MV-4-11 (cell line): ENCODE measurements at places on chromosomes 16 and 17.

DNA sequence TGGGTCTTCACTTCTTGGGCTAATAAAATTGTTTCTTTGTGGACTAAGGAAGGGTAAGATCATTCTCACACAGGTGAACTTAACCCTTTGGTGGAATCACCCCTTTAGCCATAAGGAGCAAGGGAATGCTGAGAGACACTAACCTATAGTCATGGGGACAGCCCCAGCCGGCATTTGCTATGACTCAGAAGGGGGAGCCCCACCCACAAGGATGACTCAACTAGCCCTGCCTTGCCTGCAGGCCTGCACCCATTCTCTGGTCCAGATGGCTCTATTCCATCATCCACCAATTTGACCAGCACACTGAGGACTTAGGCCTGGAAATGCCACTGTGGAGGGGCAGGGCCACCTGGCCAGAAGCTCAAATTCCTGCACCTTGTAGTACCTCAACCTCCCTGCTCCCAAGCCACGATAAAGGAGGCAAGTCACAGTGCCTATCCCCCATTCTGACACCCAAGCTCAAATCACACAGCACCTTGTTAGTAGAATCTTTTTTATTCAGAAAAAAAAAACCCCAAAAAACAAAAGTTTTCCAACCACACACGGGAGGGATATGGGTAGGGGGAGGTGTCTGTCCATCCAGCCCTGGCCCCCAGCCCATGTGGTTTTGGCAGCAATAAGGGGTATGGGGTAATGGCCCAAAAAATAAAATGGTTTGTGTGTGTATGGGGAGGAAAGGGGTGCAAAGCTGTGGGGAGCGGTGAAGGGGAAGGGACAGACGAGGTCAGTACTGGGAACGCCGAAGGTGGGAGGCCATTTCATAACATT, 3.0 kb downstream of the PFN1 start:
- peak; percentile 80 for DNase-seq

DNA sequence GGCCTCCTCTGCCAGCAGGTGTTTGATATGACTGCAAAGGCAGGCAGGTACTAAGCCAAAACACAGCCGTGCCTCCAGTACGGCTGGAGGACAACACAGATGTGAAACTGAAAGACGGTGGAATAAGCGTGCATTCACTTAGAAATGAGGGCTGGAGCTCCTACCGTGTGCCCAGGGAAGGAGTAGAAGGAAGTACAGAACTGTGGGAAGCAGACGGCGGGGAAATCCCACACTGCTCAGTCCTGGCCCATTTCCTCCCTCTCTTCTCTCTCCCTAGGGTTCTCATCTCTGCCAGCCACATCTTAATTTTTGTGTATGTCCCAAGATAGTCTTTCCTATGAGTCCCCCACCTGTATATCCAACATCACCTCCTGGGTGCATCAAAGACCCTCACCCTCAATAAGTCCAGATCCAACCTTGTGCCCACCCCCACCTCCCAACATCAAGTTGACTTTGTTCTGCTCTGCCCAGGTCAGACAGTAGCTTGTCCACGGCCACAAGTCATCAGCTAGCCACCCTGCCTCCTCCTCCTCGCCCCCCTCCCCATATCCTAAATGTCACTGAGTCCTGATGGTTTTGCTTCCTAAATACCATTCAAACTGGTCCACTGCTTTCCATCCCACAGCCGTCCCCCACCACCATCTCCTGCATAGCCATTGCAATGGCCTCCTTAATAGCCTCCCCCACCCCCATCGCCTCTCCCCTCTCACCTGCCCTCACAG, 77.1 kb upstream of the RPL38 start:
- DNase-seq = no peak

DNA sequence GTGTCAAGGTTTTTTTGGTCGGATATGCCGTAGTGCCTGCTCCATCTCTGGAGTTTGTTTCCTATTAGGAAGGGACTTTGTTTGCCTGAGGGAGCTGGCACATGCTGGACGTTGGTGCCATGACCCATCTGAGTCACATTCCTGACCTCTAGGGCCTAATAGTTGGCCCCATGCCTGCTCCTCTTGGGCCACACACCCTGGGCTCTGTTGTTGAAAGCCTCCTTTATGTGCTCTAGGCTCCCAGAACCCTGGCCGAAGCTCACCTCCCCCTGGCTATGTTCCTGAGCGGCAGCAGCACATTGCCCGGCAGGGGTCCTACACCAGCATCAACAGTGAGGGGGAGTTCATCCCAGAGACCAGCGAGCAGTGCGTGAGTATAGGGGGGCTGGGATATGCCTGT, 18.4 kb downstream of the LIMD2 start:
- DNase-seq = no peak

DNA sequence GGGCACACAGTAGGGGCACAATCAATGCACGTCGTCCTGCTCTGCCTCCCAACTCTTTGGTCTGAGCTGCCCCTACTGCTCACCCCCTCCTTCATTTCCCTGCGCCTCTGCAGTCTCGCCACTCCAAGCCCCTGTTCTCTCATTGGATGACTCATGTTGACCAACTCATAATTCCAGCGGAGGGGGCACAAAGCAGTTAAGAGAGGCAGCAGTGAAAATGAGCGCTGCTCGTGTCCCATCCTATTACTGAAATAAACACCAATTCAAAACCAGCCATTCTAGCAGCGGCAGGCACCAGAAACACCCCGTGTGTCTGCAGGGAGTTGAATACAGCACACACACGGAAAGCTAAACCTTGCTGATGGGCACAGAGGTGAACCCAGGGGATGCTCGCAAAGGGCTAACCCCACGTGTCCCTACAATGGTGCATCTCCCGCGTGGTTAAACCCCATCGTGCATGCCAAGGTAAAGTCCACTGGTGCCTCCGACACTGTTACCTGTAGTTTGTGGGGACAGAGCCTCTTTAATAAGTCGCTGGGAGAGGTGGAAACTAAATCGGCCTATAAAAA, 310.4 kb downstream of the XYLT1 start:
- no peak for DNase-seq

DNA sequence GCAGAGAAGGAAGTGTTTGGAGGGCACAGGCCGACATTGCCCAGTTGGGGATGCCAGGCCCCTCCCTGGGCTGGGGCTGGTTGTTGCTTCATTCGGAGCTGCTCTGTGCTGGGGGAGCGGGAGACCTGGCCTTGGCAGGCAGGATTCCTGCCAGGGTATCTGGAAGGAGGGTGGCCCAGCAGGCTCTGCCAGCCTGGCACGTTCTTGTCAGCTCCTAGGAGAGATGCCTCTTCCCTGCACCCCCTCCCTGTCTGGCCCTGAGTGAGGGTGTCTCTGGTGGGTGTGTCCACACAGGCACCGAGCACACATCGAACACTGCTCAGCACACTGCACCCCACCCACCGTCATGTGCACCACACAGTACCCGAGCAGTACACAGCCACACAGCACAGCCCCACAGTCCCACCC, 35.2 kb downstream of the ARHGAP23 start:
- no peak for DNase-seq
